ENCODE measurements at places on chromosomes 2 and 18.

DNA sequence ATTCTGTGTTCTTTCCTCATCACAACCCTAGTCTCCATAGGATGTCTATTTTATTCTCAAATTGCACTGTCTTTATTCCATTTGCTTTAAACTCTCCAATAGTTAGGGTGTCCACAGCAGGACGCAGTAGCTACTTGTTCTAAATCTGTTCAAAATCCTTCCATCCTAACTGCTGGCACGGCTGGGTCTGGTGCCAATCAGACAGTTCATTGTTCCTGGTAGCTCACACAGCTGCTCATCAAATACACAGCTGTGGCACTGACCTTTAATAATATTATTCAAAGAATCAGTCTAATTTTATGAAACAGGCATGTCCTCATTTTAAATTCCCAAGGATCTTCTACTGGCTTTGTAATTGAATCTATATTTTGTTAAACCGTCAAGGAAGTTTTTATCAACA lies 59.7 kb upstream of the TMEFF2 start:
- no peak for DNase-seq

GRCh38 chr2:215825707-215826106 lies 187.6 kb downstream of the MREG start:
- DNase-seq: no peak

GRCh38 chr2:147845411-147845971 lies 662 bp downstream of the ACVR2A start:
- DNase-seq: peak; percentile 33

DNA sequence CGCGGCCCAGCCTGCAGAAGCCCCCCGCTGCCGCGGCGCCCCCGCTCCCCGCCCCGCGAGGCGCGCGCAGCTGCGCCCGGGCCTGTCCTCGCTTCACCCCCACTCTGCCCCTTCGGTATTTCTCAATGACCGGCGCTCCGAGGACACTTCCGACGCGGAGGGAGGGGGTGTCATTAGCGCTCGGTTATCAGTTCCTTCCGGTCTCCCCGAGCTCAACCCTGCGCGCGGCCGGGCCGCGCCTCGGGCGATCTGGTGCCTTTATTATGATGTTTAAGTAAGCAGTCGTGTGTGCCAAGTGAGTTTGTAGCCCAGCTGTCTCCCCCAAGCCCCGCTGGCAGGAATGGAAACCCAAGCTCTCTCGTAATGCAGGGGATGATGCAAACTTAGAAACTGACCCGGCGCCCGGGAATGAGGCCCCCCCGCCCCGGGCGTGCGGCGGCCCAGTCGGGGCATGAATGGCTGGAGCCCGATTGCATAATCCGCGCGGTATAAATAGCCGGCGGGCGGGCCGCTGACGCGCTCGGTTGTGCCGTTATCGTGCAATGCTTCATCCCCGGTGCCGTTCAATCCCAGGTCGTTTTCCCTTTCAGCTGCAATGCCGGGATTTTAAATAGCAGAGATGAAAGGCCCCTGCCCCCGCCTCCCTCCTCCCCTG lies 3.9 kb upstream of the SPRED2 start:
- no peak for DNase-seq

DNA sequence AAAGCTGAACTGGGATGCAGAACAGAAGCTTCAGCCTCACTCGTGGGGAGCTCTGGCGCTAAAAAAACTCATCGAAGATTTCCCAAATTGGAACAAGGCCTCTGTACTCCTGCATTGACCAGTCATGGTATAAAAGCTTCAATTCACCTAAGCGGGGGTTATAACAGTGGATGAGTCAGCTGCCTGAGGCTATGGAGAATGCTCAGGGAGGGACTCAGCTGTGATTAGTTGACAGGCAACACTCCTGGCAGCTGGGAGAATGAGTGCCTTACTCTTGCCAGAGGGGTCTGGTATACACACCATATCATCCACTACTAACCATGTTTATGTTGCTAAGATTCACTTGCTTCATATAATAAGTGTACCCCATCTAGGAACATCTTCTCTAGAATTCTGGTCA lies 350.6 kb upstream of the VRK2 start:
- no peak for DNase-seq

DNA sequence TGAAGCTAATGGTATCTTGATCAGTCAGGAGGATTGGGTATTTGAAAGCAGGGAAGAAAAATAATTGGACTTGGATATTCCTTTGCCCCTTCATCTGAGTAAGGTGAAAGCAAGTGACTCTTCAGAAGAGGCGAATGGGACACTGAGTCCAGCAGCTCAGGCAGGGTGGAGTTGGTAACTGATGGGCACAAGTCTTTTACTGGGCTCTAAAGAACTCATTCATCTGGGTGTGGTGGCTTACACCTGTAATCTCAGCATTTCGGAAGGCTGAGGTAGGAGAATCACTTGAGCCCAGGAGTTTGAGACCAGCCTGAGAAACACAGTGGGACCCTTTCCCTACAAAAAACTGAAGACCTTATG lies 11.2 kb downstream of the CFLAR start:
- no peak for DNase-seq

GRCh38 chr2:65264821-65265670 lies 37.4 kb downstream of the ACTR2 start:
- DNase-seq: no peak

All from stimulated activated CD4-positive, alpha-beta T cell treated with anti-CD3 and anti-CD28 coated beads, Interleukin-15, amount 100 ng/mL, for 48 hours (primary cell).